ENCODE measurements at places on chromosomes 1 and 21.

GRCh38 chr1:201883786-201884185 lies 4.9 kb upstream of the SHISA4 start:
- DNase-seq = no peak

- no peak for DNase-seq
Measured at GRCh38 chr1:47650205-47650604, 212.4 kb downstream of the FOXD2 start.

GRCh38 chr1:53454019-53454418 lies 5.2 kb upstream of the DMRTB1 start:
- no peak for DNase-seq

DNA sequence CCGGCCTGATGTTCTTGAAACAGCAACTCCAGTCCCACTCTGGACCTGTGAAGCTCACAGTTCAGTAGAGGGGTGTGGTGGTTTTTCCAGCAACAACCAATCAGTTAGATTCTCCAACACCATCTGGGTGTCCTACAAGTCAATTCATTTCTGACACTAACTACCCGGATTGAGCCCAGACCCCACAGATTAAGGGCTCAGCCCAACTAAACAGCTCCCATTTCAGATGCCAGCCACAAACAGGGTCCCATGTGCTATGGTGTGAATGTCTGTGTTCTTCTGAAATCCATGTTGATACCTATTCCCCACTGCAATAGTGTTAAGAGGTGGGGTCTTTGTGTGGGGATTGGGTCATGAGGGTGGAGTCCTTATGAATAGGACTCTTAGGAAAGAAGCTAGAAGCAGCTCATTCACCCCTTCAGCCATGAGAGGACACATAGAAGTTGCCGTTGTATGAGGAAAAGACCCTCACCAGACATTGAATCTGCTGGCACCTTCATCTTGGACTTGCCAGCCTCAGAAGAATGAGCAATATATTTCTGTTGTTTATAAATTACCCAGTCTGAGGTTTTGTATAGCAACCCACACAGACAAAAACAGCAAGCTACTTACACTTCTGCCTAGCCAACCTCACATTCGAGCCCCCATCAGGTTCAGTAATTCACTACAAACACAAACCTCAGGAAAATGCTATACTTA lies 53.6 kb downstream of the IRF2BP2 start:
- DNase-seq = no peak

- no peak for DNase-seq
Measured at GRCh38 chr21:18913914-18914313, 510.3 kb upstream of the TMPRSS15 start.

- DNase-seq = no peak
Measured at GRCh38 chr1:226735576-226735975, 3.5 kb downstream of the ITPKB start.

- no peak for DNase-seq
Measured at GRCh38 chr21:43602266-43603232, 56.7 kb downstream of the HSF2BP start.

DNA sequence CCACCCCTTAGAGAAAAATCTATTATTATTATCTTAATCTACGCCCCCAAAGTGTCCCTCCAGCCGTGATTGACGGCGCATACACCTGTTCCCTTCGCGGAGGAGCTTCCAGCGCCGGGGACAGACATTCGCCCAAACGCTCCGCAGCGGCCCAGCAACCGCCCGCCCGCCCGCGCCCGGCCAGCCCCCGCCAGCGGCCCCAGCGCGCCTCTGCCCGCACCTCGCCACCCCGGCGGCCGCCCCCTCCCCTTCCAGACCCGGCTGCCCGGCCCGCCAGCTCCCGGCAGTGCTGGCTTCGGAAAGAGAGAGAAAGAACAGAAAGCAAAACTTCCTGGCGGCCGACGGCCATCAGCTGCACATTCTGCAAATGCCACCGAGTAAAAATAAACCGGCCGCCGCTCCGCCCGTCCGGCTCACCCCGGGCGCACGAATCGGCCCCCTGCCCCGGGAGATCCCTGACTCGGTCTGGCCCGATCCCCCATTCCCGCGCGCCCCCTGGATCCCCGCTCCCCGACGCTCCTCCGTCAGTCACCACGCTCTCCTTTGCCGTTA lies 1.6 kb downstream of the CASZ1 start:
- no peak for DNase-seq

DNA sequence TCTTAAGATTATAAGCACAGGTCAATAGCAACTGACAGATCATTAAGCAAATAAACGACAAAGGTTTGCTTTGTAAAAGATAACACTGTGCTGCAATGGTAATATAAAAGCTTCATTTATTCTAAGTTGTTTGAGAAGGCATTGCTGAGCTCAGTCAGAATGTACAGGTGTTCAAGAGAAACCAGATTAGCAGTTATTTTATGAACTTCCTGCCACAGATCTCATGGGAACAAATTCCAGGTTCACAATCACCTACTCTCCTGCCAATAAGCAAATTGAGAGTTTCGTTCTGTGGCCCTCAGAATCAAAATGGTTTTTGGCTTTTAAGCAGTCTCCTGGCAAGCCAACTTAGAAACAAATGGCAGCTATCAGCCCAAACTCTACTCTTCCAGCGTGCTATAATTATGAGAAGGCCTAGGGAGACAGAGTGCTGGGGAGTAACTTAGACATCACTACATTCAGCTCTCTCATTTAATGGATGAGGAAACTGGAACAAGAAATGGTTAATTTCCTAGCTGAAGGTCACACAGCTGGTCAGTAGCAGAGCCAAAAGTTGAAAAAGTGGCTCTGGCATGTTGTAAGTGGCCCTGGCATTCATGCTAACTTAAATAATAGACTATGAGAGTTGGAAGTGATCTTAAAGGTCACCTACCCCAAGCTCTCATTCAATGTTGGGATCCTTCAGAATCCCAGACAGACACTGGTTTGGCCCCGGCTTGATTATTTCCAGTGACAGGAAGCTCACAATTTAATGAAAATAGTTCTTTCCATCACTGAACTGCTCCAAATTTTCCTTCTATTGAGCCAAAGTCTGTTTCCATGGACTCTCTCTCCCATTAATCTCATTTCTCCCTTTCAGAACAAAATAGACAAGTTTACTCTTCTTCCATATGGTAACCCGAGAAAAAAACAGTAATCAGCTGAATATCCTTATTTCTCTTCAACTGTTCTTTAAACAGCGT lies 82.6 kb upstream of the EDEM3 start:
- DNase-seq = no peak

GRCh38 chr1:95340061-95340460 lies 106.1 kb downstream of the RWDD3 start:
- DNase-seq = no peak

- DNase-seq = no peak
Measured at GRCh38 chr1:44585315-44585920, 88.9 kb downstream of the TMEM53 start.

GRCh38 chr1:145804235-145805045 lies 19.5 kb downstream of the RNF115 start:
- no peak for DNase-seq

DNA sequence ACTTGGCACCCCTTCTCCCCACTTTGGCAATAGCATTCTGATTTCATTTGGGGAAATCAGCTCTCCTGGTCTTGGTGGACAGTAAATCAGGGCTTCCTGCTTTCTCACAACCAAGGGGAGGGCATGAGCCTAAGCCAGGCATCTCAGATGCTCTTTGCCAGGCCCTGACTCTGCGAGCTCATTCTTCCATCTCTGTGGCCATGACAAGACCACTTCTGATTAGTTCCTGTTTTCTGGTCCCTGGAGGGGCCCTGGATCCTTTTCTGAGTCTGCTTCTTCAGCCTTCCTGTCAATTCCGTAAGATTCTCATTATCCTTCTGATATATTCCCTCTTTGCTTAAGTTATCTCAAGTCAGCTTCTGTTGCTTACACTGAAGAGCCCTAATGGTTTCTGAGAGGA lies 210.4 kb downstream of the HIVEP3 start:
- DNase-seq = no peak

- DNase-seq = no peak
Measured at GRCh38 chr1:63729227-63729620, 44.6 kb upstream of the ROR1 start.

- no peak for DNase-seq
Measured at GRCh38 chr1:29789221-29789909, 553.0 kb downstream of the PTPRU start.

GRCh38 chr1:246680190-246680589 lies 44.0 kb upstream of the SCCPDH start:
- no peak for DNase-seq

DNA sequence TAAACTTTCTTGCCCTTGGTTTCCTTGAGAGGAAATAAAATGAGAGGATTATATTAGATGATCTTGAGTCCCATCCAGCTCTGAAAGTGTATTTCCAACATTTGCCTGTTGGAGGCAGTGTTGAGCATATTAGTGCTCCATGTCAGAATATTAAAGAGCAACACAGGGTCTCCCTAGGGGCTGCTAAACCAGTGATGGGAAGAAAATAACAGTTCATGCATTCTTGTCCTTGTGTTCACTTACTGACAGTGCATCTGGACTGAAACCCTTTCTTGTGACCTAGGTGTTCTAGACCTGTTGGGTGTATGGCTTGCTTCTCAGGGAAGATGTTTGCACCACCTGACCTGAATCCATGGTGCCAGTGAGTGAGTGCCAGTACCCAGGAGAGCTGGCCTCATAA lies 124.7 kb upstream of the KIAA0040 start:
- DNase-seq = no peak

DNA sequence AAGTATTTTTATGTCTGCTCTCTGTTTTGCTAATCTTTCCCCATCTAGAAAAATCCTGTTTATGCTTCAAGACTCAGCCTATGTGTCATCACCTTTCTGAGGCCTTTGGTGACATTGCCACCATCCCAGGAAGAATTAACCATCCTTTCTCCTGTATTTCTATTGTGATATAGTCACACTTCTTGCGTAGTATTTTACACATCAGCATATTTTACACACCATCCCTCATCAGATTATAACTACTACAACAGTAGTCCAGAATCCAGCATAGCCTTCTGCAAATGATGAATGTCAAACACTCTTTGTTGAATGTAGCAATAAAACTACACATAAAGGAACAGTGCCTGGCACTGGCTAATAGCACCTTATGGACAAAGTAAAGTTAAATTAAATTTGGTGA lies 275.3 kb upstream of the C1orf87 start:
- DNase-seq = no peak

DNA sequence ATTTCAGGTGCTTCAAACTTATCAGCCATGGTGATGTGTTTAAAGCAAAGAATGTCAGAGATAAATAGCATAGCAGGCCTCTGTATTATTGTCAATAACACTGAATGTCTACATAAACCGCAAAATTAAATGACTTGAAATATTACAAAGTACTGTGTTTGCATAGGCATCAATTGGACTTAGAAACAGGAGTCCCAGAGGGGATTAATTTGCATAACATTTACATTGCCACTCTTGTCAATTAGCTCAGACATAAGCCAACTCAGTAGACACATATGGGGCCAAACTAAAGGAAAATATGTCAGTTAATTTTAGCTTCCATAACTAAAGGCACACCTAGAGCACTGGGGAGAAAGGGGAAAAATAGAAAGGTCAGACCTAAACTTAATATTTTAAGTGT lies 814.5 kb upstream of the NEGR1 start:
- no peak for DNase-seq

- no peak for DNase-seq
Measured at GRCh38 chr1:67209521-67209920, 43.3 kb downstream of the IL23R start.

- no peak for DNase-seq
Measured at GRCh38 chr1:107787299-107787698, 177.7 kb downstream of the VAV3 start.

DNA sequence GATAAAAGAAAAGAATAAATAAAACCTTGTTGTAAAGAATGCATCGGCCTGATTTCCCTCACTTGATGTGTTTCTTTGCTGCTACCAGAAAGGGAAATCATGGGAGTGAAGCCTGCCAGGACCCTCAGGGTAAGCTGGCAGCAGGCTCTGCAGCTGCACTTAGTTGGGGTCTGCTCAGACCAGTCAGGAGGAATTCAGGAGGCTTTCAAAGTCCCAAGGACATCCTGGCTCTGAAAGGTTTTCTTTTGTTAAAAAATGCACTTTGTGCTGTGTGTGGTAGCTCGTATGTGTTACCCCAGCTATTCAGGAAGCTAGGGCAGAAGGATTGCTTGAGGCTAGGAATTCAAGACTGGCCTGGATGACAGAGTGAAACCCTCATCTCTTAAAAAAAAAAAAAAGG lies 254.8 kb downstream of the ZNF648 start:
- no peak for DNase-seq

- no peak for DNase-seq
Measured at GRCh38 chr1:64231153-64231552, 27.7 kb downstream of the UBE2U start.

DNA sequence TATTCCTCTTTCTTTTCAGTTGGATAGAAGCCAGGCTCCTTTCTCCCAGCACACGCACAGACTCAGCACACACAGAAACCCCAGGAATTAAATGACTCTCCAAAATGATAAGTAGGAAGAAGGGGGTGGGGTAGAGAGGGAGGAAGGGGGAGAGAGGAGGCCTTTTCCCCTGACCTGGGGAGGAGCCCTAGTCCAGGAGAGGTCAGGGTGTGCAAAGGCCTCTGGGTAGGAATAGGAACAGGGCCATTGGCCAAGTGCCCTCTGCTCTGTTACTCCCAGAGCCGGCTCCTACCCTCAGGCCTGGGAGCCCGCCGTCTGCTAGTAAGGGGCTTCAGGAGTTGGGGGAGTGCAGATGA lies 35.6 kb upstream of the PUM1 start:
- DNase-seq = no peak

- DNase-seq = no peak
Measured at GRCh38 chr1:177800400-177801088, 169.3 kb downstream of the SEC16B start.

GRCh38 chr1:198387587-198387986 lies 152.9 kb downstream of the ATP6V1G3 start:
- no peak for DNase-seq

DNA sequence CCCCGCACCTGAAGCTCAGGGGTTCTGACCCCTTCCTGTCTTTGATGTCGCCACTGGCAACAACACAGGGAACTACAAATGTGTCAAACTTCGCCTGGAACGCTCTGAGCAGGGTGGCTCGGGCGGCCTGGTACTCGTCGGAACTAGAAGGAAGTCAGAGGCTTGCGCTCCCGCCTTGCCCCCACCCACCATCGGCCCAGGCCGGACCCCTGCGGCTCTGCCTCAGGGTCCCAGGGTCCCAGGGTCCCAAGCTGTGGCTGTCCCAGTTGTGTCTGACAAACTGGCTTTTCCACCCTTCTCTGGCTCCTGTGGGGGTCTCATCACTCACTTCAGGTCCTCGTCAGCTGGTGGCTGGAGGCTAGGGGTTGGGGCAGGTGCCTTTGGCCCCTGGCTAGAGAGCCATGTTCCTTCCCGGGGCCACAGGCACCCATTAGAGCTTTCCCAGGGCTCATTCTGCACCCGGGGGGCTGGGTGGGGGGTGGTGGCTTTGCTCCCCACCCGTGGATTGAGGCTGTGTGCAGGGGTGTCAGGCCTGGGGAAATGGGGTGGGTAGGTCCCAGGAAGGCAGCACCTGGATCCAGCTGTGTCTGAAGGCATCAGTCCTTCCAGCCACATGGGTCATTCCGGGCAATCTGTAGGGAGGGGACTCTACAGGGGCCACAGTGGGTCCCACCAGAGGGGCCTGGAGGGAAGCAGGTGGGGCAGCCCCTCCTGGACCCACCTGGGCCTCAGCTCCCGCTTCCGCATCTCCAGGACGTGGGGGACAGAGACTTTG lies 8.0 kb upstream of the TMEM52 start:
- DNase-seq = no peak

- no peak for DNase-seq
Measured at GRCh38 chr1:228005511-228006033, 1.2 kb upstream of the WNT3A start.

Data from cortex of kidney (tissue), 1 donor.